ENCODE measurements at places on chromosomes 5 and 9. TPM values are rescaled to one million over a fixed set of nuclear protein-coding genes. Genes with fewer than 3 reads are reported as not detected.

GDA gene
- total RNA-seq, result not detected

C5orf58 gene
- not detected for total RNA-seq

- no peaks in the 10 kb centered on the region for H3K36me3 ChIP-seq
- no peaks in the 10 kb centered on the region for H3K4me1 ChIP-seq
- H3K4me3 ChIP-seq, result no peak overlapping the region
- no peaks in the 10 kb centered on the region for H3K27me3 ChIP-seq
- no peak overlapping the region for H3K27ac ChIP-seq
- DNase-seq, result no peak
These were observed 422.9 kb downstream of the DTWD2 start for GRCh38 chr5:118565335-118565971.

DNA sequence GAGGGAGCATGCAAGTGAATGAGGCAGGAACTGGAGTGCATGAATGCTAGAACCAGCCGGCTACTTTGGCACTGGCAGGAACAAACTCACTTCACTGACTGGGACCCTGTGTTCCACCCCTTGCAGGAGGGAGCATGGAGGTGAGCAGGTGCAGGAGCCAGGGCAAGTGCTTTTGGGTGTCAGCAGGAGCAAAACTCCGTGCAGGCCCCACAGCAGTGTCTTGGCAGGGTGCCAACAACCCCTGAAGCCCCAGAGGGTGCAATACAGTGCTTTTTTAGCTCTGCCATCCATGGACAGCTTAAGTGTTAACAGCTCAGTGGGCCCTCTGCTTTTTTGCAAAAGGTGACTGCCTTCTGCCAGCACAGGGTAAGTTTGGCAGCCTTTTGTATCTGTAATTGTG, 245.8 kb upstream of the PCSK5 start:
- H3K36me3 ChIP-seq, result no peaks in the 10 kb centered on the region
- peaks cover 55% of the 10 kb centered on the region for H3K4me1 ChIP-seq
- no peak overlapping the region for H3K4me3 ChIP-seq
- no peak overlapping the region for H3K27ac ChIP-seq

DNA sequence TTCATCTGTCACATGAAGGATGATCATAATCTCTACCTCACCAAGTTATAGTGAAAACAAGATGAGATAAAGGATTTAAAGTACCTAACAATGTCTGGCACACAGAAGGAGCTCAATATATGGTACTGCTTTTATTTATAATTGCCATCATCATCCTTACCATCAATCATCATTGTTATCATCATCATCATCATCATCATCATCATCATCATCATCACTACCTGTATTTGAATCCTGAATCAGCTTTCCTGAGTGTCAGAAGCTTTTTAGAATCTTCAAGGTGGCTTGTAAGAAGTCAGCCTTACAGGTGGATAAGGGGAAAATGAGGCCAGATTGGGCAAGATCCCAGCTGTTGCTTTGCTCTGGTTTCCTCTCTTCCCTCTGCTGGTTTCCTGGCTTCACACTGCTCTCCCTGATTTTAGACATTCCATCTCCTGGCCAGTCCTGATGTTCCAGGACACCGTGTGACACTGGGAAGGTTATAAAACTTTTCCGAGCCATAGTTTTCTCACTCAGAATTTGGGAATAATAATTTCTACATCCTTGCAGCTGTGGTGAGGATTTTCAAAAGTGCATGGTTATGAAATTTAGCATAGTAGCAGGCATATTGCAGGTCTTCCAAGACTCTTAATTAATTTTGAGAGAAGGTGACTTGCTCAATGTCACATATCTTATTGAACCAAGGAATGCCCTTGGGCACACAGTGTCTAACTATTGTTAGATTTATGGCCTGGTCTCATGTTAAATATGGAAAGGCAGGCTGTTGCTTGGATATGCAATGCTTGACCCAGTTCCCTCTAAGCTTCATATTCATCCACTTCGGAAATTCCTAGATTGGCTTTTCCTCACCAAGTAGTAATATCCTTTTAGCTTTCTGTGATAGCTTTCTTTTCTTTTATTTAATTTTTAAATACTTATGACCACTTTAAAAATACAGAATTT, 160.7 kb downstream of the TMEM38B start:
- no peak overlapping the region for H3K27ac ChIP-seq
- H3K4me3 ChIP-seq, result no peak overlapping the region
- no peaks in the 10 kb centered on the region for H3K4me1 ChIP-seq
- H3K27me3 ChIP-seq, result no peaks in the 10 kb centered on the region
- no peak for DNase-seq

DNA sequence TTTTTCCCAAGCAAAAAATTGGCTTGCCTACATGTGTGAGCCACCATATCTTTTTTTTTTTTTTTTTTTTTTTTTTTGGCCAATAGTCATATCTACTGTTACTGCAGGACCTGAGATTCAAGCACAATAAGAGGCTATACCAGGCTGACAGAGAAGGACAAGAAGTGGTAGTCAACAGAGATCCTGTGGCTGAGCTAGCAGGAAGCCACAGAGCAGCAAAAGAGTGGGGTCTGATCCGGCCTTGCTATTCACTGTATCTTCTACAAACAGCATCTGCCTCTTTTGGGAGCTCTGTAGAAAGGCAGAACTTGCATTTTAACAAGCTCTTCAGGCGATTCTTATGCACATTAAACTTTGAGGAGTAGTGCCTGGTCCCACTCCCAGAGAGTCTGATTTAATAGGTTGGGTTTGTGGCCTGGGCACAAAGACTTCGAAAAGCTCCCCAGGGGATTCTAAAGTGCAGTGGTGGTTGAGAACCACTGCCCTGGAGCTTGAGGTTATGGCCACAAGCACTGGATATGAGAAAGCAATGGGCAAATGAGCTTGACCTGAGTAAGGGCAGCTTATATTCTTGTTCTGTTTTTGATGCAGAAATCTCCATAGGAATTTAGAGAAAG, 162.8 kb downstream of the PIK3R1 start:
- H3K27ac ChIP-seq, result peak overlapping the region; percentile 25
- peaks cover 21% of the 10 kb centered on the region for H3K4me1 ChIP-seq
- no peaks in the 10 kb centered on the region for H3K36me3 ChIP-seq
- no peak for DNase-seq
- H3K4me3 ChIP-seq, result no peak overlapping the region

DNA sequence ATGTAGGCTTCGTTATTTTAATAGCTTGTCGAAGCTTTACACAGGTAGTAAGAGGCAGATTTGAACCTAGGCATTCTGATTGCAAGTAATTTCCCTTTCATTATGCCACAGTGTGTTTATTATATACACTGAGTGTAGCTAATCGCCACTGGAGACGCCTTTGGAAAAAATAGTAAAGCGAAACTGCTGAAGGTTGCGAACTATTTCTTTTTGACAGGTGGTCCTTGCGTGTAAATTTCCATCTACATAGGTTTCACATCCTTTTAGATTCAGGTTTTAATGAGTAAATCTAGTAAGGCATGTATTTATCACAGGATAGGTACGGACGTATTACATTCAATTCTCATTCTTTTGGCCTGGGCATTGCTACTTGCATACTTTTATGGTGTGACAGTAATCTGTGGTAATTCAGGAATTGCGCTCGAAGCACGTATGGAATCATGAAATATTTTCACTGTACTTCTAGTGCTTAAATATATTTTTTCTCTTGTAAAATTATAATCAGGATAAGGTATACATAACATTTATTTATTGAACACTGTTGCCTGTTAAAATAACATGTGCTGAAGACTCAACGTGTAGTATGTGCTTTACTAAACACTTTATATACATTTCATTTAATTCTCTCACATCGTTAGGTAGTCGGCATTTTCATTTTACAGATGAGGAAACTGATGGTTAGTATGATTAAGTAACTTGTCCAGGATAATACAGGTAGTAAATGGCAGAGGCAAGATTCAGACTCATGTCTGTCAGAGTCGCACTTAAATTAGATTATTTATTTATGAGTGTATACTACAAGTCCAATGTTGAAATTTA, 1.8 kb downstream of the MARCHF6 start:
- peak overlapping the region; percentile 93 for H3K27ac ChIP-seq
- H3K27me3 ChIP-seq, result no peaks in the 10 kb centered on the region
- peaks cover 24% of the 10 kb centered on the region for H3K4me1 ChIP-seq
- DNase-seq, result no peak
- peaks cover 4% of the 10 kb centered on the region for H3K36me3 ChIP-seq
- H3K4me3 ChIP-seq, result peak overlapping the region; percentile 99

DNA sequence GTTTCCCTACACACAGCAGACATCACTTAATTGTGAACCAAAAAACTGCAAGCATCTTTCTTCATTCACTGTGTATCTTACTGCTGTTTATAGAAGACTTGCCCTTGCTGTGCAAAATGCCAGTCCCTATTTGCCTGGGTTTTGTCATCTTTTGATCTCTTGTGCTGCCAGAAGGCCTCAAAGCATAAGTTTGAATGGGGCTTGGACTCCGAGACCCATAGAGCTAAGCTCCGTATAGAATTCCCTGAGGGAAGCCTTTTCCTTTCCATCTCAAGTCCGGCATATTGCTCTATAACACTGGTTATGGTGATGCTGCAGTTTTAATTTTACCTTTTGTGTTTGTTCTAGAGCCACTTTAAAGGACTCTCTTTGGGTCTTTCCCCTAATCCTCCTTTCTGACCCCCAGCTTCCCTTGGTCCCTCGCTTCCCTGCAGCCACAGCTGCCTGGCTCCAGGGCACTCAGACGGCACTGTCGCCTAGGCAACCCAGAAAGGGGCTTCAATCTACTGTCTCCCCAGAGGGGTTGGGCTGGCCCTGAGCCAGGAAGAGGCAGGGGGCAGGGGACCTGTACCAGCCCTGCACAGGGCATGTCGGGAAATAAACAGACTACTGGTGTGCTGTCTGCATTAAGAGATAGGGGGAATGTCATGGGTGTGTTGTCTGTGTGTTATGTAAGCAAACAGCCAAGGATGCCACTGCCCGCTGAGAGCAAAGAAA, 73.4 kb upstream of the MELK start:
- H3K27ac ChIP-seq, result no peak overlapping the region
- H3K27me3 ChIP-seq, result no peaks in the 10 kb centered on the region
- no peak overlapping the region for H3K4me3 ChIP-seq
- no peaks in the 10 kb centered on the region for H3K4me1 ChIP-seq
- no peaks in the 10 kb centered on the region for H3K36me3 ChIP-seq
- no peak for DNase-seq

DNA sequence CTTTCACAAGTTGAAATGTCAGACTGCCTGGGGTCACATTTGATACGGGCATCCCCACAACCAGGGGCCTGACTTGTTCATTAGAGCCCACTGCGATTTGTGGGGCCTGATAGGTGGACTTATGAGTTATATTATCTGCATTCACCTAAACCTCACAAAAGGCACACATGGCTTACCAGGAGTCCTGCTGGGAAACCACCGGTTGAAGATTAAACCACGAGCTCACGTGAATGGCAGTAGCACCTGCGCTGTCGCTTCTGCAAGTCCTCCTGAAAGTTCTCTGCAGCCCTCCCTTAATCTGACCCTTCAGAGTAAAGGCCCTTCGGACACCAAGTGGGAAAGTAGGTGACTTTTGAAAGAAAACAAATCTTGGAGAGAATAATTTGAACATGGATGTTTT, 68.9 kb downstream of the PPIC start:
- no peak for DNase-seq
- H3K36me3 ChIP-seq, result no peaks in the 10 kb centered on the region
- no peak overlapping the region for H3K4me3 ChIP-seq
- no peaks in the 10 kb centered on the region for H3K4me1 ChIP-seq
- no peak overlapping the region for H3K27ac ChIP-seq

DNA sequence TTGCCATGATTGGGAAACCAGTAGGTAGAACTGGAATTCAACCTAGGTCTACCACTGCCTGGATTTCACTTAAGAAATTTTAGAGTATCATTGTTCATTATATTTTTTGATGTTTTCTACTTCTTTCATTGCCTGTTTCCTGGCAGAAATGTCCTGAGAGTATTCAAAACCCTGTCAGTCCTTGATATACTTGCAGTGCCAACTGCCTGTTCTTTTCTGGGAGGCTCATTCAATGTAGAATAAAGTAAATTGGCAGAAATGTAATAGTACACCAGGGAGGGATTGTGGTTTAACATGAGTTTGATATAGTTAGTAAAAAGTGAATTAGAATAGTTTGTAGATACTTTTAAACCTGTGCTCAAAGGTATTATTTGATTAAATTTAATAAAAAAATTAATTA, 286.3 kb downstream of the FBXL7 start:
- H3K4me3 ChIP-seq, result no peak overlapping the region
- H3K36me3 ChIP-seq, result no peaks in the 10 kb centered on the region
- no peaks in the 10 kb centered on the region for H3K4me1 ChIP-seq
- H3K27ac ChIP-seq, result no peak overlapping the region
- DNase-seq, result no peak

DNA sequence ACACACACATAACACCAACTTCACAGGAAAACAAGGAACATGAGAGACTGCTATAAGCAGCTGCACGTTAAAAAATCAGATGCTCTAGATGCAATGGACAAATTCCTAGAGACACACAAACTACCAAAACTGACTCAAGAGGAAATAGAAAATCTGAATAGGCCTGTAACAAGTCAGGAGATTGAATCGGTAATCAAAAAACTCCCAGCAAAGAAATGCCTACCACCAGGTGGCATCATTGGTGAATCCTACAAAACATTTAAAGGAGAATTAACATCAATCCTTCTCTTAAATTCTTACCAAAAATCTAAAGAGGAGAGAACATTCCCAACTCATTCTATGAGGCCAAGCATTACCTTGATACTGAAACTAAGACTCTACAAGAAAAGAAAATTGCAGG, 54.9 kb downstream of the NDST1 start:
- no peak for DNase-seq
- H3K4me1 ChIP-seq, result peaks cover 5% of the 10 kb centered on the region
- H3K36me3 ChIP-seq, result no peaks in the 10 kb centered on the region

DNA sequence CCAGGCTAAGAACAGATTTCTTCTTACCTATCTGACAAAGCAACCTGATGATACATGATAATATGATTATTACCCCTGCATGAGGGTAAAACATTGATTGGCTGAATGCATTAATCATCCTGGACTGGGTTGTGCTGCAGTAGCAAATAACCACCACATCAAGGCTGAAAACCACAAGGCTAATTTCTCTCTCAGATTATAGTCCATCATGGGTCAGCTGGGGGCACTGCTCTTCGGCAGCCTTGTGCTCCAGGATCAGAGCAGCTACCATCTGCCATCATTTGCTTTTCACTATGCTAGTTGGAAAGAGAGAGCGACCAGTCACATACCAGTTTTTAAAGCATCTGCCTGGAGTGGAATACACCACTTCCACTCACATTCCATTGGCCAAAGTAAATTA, 383.5 kb downstream of the RASEF start:
- no peaks in the 10 kb centered on the region for H3K4me1 ChIP-seq
- no peaks in the 10 kb centered on the region for H3K27me3 ChIP-seq
- no peaks in the 10 kb centered on the region for H3K36me3 ChIP-seq

DNA sequence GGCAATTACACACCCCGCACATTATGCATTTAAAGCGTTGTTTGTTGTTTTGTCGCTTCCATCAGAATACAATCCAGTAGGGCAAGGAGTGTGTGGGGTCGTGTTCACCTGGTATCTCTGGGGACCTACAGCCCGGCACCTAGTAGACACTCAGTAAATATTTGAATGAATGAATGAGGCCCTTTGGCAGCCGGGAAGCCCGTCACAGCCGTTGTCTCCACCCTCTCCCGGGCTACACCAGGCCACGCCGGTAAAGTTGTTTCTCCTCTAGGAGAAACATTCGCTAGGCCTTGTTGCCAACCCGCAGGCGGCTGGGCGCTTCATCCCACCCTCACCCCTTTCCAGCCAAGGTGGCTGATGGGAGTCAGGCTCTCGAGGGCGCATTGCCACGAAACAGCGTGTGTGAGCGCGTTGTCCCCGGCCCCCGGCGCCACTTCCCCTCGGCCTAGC, 876 bp upstream of the JAK2 start:
- H3K27me3 ChIP-seq, result no peaks in the 10 kb centered on the region
- no peak for DNase-seq
- peak overlapping the region; percentile 88 for H3K4me3 ChIP-seq
- peak overlapping the region; percentile 97 for H3K27ac ChIP-seq
- H3K36me3 ChIP-seq, result no peaks in the 10 kb centered on the region
- H3K4me1 ChIP-seq, result peaks cover 21% of the 10 kb centered on the region
